ENCODE measurements at places on chromosomes 7 and 10. TPM values are rescaled to one million over a fixed set of nuclear protein-coding genes. Genes with fewer than 3 reads are reported as not detected.

LRRD1 gene
- under 0.01 TPM for total RNA-seq

POLR2J2 gene
- total RNA-seq = 1.4 TPM

CFAP43 gene
- total RNA-seq = under 0.01 TPM

KCND2 gene
- total RNA-seq = not detected

SYNPO2L gene
- not detected for total RNA-seq

GPR15LG gene
- 1.2 TPM for total RNA-seq

EZH2 gene
- total RNA-seq = 6.5 TPM

RBM17 gene
- total RNA-seq = 76.1 TPM

AKR1C3 gene
- 149 TPM for total RNA-seq

NKX1-2 gene
- 1.4 TPM for total RNA-seq

GALNT17 gene
- not detected for total RNA-seq

ADD3 gene
- 24.3 TPM for total RNA-seq

CPEB3 gene
- 4.0 TPM for total RNA-seq

CTBP2 gene
- 110 TPM for total RNA-seq

GIMAP5 gene
- not detected for total RNA-seq

AFAP1L2 gene
- total RNA-seq = 18.8 TPM

SFRP5 gene
- total RNA-seq = not detected

Measured in nasal cavity respiratory epithelium epithelial cell of viscerocranial mucosa (primary cell).